Hippocampal formation (tissue), 2 donors: ENCODE measurements at places on chromosomes 5 and 9.

DNA sequence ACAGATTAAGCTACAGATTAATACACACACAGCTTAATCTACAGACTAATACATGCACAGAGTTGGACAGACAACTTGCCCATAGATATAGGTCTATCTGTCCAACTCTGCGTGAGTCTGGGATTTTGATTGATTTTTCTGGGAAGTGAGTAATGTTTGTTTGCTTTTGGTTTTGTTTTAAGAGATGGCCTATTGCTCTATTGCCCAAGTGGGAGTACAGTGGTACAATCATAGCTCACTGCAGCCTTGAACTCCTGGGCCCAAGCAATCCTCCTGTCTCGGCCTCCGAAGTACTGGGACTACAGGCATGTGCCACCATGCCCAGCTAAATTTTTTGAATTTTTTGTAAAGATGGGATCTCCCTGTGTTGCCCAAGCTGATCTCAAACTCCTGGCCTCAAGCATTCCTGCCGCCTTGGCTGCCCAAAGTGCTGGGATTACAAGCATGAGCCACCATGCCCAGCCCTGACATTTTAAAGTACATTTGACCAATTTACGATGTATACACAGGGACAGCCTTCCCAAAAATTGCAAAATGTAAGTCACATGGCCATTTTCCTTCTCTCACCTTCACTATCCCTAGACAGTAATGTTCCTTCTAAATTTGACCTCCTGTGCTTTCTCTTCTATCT, 50.8 kb downstream of the PAPPA start:
- no peak for DNase-seq

GRCh38 chr5:62341783-62342475, 35.9 kb downstream of the KIF2A start:
- no peak for DNase-seq

GRCh38 chr5:56307714-56308333, 74.7 kb upstream of the ANKRD55 start:
- DNase-seq: no peak

- DNase-seq: no peak
Measured at GRCh38 chr5:52065182-52065581, 681.9 kb downstream of the ISL1 start.

DNA sequence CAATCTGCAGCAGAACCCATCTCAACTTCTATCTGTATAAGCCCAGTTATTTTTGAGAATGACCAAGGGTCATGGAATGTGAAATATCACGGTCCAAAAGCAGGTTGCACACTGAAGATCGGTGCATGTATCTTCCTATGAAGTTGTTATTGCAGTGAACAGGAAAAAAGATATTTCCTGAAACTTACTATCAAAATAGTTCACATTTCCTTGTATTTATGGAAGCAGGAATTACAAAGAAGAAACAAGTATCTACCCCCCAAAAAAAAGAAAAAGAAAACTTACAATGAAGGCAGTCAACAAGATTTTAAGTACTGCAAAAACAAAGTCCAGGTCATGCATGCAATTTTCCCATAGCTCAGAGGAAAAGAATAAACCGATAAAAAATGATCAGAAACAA, 70.0 kb downstream of the MPDZ start:
- no peak for DNase-seq

DNA sequence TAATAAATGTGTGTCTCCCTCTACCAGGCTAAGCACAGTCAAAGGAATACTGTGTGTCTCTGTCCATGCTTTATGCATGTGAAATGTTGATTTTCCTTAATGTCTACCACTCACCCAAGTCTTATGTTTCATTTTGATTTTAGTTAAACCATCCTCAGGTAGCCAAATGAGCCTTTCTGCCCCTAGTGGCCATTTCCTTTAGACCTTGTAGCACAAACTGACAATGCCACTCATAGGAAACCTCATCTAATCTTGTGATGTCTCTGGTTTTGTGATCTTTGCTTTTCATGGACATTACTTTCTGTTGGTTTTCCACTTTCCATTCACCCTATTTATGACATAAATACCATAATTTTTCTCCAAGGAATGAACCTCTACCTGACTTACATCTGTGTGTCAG, 820.8 kb downstream of the MAT2B start:
- DNase-seq: no peak
